ENCODE measurements at places on chromosomes 4 and X.

DNA sequence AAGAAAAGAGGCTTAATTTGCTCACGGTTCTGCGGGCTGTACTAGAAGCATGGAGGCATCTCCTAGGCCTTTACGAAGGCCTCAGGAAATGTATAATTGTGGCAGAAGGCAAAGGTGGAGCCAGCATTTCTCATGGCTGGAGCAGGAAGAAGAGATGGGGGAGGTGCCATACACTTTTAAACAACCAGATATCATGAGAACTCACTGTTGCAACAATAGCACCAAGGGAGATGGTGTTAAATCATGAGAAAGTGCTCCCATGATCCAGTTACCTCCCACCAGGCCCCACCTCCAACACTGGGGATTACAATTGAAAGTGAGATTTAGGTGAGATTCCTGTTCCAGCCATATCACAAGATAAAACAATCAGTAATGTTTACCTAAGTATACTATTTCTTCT, 45.5 kb downstream of the MTHFD2L start:
- no peak for DNase-seq

- no peak for DNase-seq
Observed at GRCh38 chr4:80085081-80085480, 12.1 kb upstream of the ANTXR2 start.

DNA sequence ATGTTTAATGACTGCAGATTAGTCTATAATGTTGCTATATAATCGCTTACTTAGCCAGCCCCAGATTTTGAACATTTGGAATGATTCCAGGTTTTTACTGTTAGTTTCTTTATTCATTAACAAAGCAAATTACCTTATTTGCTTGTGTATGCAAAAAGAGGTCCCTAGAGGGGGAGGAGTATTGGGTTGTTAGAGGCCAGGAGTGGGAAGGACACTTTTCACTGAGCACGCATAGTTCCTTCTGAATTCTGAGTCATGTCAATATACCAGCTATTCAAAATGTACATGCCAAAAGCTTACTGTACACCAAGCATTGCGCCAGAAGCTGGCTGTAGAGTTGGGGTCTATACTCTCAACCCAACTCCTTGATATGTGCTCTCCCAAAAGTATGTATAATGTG, 5.1 kb upstream of the DGAT2L6 start:
- no peak for DNase-seq

DNA sequence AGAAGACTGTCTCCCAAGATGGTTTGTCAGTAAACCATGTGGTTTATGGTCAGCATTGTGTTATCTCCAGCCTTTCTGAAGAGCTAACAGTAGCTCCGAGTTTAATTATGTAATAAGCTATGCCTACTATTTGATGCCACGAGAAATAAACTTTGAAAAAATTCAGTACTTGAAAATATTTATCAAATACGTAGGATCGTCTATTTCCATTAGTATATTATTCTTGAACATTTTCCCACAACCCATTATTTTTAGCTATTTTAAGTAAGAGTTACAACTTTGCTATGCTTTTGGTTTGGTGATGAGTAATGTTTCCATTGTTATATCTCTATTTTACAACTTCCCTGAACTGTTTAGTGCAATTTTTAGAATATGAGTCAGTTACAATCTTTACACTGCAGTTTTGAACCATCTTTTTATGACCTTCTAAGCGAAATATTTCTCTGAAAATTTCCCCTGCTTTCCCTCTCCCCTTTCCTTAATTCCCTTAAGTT, 44.5 kb upstream of the TRIM2 start:
- DNase-seq = no peak

GRCh38 chrX:136034668-136035067, 49.4 kb downstream of the SLC9A6 start:
- no peak for DNase-seq

DNA sequence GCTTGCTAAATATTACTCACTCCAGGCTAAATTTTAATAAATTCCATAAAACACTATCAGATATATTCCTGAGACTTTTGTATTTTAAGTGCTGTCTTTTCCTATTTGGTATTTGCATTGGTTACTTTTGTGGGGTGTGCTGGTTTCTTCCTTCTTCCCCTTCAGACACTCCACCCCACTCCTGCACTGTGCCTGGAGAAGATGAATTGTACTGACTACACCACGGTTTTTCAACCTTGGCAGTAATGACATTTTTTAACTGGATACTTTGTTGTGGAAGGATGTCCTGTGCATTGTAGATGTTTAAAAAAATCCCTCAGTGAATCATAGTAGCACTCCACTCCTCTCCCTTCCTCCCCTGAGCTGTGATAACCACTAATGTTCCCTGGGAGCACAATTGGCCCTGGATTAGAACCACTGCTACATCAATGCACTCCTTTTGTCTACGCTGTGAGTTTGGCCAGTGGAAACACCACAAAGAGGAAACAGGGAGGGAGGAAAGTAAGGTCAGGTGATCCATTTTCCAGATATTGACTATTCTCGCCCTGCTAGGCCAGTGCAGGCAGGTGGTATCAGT, 36.3 kb downstream of the SNCA start:
- DNase-seq = no peak

DNA sequence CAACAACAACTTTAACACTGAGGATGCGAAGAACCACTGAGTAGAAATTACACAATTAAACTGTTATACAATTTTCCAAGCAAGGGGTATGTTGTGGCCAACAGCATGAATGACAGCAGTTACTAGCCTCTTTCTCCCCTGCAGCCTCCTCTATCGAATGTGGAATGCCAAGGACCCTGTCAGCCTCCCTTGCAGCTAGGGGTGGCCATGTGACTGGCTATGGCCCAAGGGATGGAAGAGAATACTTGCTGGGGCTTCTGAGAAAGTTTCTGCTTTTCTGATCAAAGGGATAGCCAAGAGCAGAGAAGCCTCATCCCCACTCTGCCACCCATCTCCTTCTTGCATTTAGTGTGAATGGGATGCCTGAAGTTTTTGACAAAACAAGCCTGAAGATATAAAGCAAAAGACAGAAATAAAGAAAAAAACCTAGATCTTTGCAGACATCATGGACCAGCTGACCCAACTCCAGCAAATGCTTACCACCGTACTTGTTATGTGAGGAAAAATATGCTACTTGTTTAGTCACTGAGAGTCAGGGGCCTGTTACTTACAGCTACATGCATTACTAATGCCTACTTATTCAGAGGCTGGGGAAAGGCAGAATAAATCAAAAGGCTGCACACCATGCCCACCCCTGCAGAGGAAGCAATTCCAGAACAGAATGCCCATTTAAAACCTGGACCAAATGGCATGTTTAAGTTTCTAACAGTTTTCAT, 32.0 kb downstream of the DCTD start:
- no peak for DNase-seq

DNA sequence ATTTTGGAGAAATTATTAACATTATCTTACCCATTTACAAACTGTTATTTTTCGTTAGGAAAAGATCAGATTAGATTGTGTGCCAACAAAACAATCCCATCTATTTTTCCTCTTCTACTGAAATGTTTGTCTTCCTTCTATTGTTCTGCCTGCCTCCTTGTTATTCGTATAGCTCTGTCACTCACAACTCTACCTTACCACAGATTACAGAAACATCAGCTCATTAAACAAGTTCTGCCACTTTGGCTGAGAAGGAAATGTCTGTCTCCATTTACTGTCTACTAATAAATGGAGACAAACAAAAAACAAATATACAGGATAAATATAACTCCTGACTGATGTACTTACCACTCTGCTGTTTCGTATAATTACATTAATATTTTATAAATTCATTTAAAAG, 211.4 kb downstream of the ENOX2 start:
- DNase-seq = no peak

GRCh38 chr4:147717878-147718277, 14.0 kb upstream of the ARHGAP10 start:
- no peak for DNase-seq

DNA sequence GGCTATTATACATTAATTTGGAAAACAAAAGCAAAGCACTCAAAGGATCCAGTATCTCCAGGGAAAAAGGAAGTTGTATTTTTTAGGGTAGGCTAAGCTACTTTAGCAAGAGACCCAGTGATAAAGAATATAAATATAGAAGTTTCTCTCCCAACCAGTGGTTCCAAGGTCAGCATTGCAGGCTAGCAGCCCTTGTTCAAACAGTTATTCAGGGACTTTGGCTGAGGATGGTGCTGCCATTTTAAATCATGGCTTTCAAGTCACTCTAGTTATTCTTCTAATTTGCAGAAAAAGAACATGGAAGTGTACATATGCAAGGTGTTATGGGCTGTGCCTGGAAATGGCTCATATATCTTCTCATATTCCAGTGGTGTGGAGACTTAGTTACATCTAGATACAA, 9.3 kb downstream of the SCOC start:
- no peak for DNase-seq

DNA sequence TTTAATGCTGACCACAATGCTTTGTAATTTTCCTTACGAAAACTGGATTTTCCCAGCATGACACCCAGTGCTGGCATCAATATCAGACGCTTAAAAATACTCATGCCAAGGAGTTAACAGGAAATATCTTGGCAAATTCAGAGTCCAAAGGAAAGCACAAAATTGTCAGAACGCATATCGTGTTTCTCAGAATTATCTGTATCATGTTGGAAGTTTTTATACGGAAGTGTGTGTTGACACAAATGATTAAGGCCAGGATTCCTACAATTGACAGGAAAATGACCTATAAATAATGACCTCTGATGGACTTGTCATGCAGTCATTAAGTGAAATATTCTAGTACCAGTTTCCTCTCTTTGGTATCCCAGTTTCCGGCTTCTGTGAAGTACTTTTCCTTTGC, 132.1 kb upstream of the TLL1 start:
- DNase-seq = no peak

GRCh38 chrX:106976416-106976815, 23.6 kb downstream of the MORC4 start:
- DNase-seq = no peak

- no peak for DNase-seq
Observed at GRCh38 chr4:140755774-140756318, 339 bp downstream of the TBC1D9 start.

GRCh38 chrX:14015294-14015693, 14.4 kb downstream of the GEMIN8 start:
- no peak for DNase-seq

DNA sequence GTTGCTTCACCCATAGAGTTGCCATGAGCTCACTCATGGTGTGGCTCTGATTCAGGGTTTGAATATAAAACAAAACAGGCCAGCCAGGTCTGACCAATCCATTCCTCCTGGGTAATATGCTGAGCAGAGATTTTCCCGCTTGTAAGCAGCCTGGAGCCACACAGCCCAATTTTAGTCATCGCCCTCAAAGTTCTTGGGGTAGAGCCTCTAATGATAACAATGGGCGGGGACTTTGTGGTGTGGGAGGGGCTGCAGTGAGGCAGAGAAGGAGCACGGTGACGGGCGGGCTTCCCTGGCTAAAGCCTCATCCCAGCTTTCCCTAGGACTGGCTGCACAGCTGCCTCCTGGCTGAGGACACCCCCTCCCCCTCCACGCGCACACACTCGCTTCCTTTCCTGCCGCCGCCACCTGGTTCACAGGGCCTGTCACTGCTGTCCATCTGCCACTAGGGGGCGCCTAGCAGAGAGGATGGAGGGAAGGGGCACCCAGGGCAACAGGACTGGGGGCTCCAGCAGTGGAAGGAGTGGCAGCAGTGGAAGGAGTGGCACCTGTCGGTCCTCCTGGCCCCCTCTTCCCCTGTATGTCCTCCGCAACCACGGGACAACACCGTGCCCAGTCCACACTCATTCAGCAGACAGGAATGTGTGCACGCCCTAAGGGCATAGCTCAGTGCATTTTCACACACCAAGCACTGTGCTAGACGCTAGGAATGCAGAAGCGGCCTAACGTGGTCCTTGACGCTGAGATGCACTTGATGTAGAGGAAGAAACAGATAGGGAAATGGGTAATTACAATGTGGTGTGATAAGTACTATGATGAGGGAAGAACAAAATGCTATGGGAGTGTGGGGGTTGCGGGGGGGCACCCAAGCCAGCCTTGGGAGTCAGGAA, 26.8 kb downstream of the PRPS1 start:
- DNase-seq = no peak

GRCh38 chrX:14051416-14051815, 21.7 kb upstream of the GEMIN8 start:
- DNase-seq = no peak

DNA sequence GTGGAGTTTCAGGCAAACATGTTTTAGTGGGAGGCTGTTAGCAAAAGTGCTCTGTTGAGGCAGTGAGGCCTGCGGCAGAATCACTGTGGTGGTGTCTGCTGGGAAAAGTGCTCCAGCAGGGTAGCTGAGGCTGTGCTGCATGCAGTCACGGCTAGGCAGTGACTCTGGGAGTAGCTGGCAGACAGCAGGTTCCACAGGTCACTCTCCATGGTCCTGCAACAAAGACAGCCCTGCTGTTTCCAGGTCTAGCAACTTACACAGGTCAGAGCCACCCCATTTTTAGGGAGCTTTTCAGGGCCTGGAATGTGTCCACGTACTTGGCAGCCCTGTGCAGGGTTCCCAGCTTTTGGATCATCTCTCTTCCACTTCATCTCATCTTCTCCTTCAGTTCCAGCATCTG, 184.3 kb downstream of the NAA11 start:
- DNase-seq = peak; percentile 8

DNA sequence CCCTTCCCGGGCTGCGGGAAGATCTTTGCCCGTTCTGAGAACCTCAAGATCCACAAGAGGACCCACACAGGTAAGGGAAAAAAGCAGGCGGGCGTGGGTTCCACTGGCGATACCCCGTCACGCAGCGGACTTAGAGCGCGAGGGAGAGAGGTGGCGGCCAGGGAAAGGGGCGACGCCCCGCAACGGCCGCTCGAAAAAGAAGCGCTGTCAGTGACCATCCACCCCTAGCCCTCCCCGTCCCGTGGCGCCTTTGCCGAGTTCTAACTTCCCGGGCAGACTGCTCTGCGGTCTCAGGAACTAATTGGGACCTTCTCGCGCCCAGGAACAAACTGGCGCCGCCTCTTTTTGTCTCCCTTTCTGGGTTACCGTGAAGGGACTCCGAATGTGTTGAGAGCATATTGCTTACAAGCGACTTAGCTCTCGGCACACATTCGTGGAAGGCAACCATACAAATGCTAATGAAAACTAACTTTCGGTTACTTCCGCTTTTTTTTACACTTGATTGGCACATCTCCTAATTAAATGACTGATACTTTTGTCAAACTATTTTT, 1.8 kb downstream of the ZIC3 start:
- DNase-seq = no peak
